ENCODE measurements at places on chromosomes 5 and 9. TPM values are rescaled to one million over a fixed set of nuclear protein-coding genes. Genes with fewer than 3 reads are reported as not detected.

CAST gene
- 70.8 TPM for total RNA-seq

GDF9 gene
- under 0.01 TPM for total RNA-seq

LCN6 gene
- total RNA-seq: not detected

FBP2 gene
- total RNA-seq: not detected

N4BP3 gene
- 28.1 TPM for total RNA-seq

PCDHA12 gene
- total RNA-seq: not detected

ANKRD20A1 gene
- 0.32 TPM for total RNA-seq

BTNL3 gene
- not detected for total RNA-seq

ZNF883 gene
- 0.32 TPM for total RNA-seq

SPATA31A3 gene
- not detected for total RNA-seq

PBX3 gene
- 15.6 TPM for total RNA-seq

TNPO1 gene
- 1,010 TPM for total RNA-seq

PCDHGB1 gene
- under 0.01 TPM for total RNA-seq

MAPKAP1 gene
- total RNA-seq: 74.5 TPM

FBN2 gene
- 272 TPM for total RNA-seq

POU5F2 gene
- total RNA-seq: 0.61 TPM

ACOT12 gene
- total RNA-seq: not detected

SLC22A4 gene
- total RNA-seq: 3.6 TPM

SLC45A2 gene
- total RNA-seq: not detected

RNF183 gene
- not detected for total RNA-seq

AHRR gene
- 12.3 TPM for total RNA-seq

CTNND2 gene
- not detected for total RNA-seq

TNFSF15 gene
- 7.3 TPM for total RNA-seq

APC gene
- total RNA-seq: 49.4 TPM

PTGR1 gene
- total RNA-seq: 43.2 TPM

ARL14EPL gene
- total RNA-seq: under 0.01 TPM

PPIC gene
- total RNA-seq: 38.3 TPM

MCC gene
- 49.5 TPM for total RNA-seq

EGFL7 gene
- total RNA-seq: 532 TPM

GGTA1 gene
- not detected for total RNA-seq

AQP7 gene
- total RNA-seq: not detected

CERCAM gene
- 21.8 TPM for total RNA-seq

CAMK2A gene
- under 0.01 TPM for total RNA-seq

CACNA1B gene
- not detected for total RNA-seq

POLR3G gene
- total RNA-seq: 13.6 TPM

FRMD3 gene
- total RNA-seq: 0.76 TPM

SPATA31D4 gene
- not detected for total RNA-seq

TSSK1B gene
- not detected for total RNA-seq

CHD1 gene
- total RNA-seq: 56.2 TPM

TAF11L5 gene
- total RNA-seq: not detected

FGD3 gene
- total RNA-seq: not detected

PCDHA3 gene
- 0.32 TPM for total RNA-seq

COL5A1 gene
- 88.4 TPM for total RNA-seq

GRIA1 gene
- not detected for total RNA-seq

ENTPD8 gene
- not detected for total RNA-seq

CDC26 gene
- 76.7 TPM for total RNA-seq

SEMA5A gene
- total RNA-seq: 0.32 TPM

TMEM141 gene
- total RNA-seq: 109 TPM

SPRY4 gene
- 6.5 TPM for total RNA-seq

SIT1 gene
- not detected for total RNA-seq

CDO1 gene
- 1.1 TPM for total RNA-seq

PCDHA7 gene
- 0.15 TPM for total RNA-seq

GMCL2 gene
- total RNA-seq: not detected

FAM221B gene
- total RNA-seq: not detected

Measured in epithelial cell of umbilical artery (primary cell).